Activated T-cell treated with anti-CD3 and anti-CD28 coated beads, Interleukin-2, amount 50 U/mL, for 72 hours (primary cell): ENCODE measurements at places on chromosomes 6 and 20. TPM values are rescaled to one million over a fixed set of nuclear protein-coding genes. Genes with fewer than 3 reads are reported as not detected.

The C6orf58 gene
- not detected for total RNA-seq

The MUC21 gene
- not detected for total RNA-seq

The DUSP15 gene
- total RNA-seq = not detected

The CCN2 gene
- not detected for total RNA-seq

The CHRNA4 gene
- total RNA-seq = not detected

The NR2E1 gene
- total RNA-seq = not detected

The CDH26 gene
- total RNA-seq = 3.1 TPM

The VIP gene
- total RNA-seq = not detected

The COL9A3 gene
- 0.46 TPM for total RNA-seq

The KIAA0408 gene
- 6.6 TPM for total RNA-seq

The PIGU gene
- 25.2 TPM for total RNA-seq

The JARID2 gene
- total RNA-seq = 37.9 TPM

The ADGRG6 gene
- 1.5 TPM for total RNA-seq

The ARHGAP18 gene
- 2.7 TPM for total RNA-seq

The CASS4 gene
- total RNA-seq = 3.5 TPM

The YTHDF1 gene
- total RNA-seq = 39.1 TPM

The NMBR gene
- total RNA-seq = not detected

The CYP21A2 gene
- total RNA-seq = 1.3 TPM

The SEMG2 gene
- not detected for total RNA-seq

The CLPSL2 gene
- total RNA-seq = not detected

The KIF6 gene
- total RNA-seq = not detected

The KCNK17 gene
- not detected for total RNA-seq

The NKAIN4 gene
- total RNA-seq = not detected

The SNAI1 gene
- total RNA-seq = 1.3 TPM

The ABT1 gene
- 20.9 TPM for total RNA-seq

The ADGB gene
- total RNA-seq = not detected

The SH3BGRL2 gene
- total RNA-seq = 0.62 TPM

The MUCL3 gene
- 0.09 TPM for total RNA-seq

The YWHAB gene
- total RNA-seq = 198 TPM

The LRRC1 gene
- 3.6 TPM for total RNA-seq

The SLC22A1 gene
- total RNA-seq = 1.5 TPM

The CYP24A1 gene
- total RNA-seq = not detected

The MAFB gene
- 0.19 TPM for total RNA-seq

The SLC35D3 gene
- not detected for total RNA-seq

The TTK gene
- total RNA-seq = 34.8 TPM

The MCHR2 gene
- total RNA-seq = not detected

The SLC17A1 gene
- total RNA-seq = 0.29 TPM

The MICAL1 gene
- 70.4 TPM for total RNA-seq

The HCK gene
- 1.1 TPM for total RNA-seq

The CCN5 gene
- not detected for total RNA-seq

The KCNK16 gene
- not detected for total RNA-seq
